ENCODE measurements at places on chromosomes 6 and 20.

DNA sequence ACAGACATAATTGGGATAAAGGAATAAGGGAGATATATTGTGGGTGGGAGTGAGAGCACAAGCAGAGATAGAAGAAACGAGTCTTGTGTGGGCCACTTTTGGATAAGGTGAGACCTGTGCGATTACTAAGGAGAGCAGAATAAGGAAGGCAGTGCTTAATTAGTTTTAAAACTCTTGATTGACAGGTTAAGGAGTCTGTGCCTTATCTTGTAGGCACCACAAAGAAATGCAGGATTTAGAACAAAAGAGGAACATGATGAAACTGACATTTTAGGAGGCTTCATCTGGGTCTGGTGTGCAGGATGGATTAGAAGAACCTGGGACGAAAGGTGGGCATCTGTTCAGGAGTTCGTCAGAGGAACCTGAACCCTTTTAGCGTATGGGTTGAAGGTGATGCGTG, 70.2 kb upstream of the KIF25 start:
- no peak for DNase-seq

- DNase-seq = no peak
Measured at GRCh38 chr20:39503902-39504709, 542.0 kb downstream of the DHX35 start.

- DNase-seq = no peak
Measured at GRCh38 chr6:127225497-127225896, 41.2 kb upstream of the RNF146 start.

- DNase-seq = no peak
Measured at GRCh38 chr6:36329798-36330291, 6.8 kb downstream of the BNIP5 start.

GRCh38 chr20:45358282-45359068, 4.5 kb upstream of the SYS1 start:
- DNase-seq = peak; percentile 86

Measured in sciatic nerve (tissue), 2 donors.